Nasal cavity respiratory epithelium epithelial cell of viscerocranial mucosa (primary cell): ENCODE measurements at places on chromosomes 6 and 20. TPM values are rescaled to one million over a fixed set of nuclear protein-coding genes. Genes with fewer than 3 reads are reported as not detected.

The TREM1 gene
- total RNA-seq, result 0.34 and 0.43 TPM in 2 replicates

The DDO gene
- 0.07 TPM in 1 of 2 replicates, not detected in the other for total RNA-seq

The RAET1G gene
- 23.8 and 65.6 TPM in 2 replicates for total RNA-seq

The SLC2A10 gene
- total RNA-seq, result 6.5 and 12.1 TPM in 2 replicates

The HLA-DRA gene
- under 0.01 and 1.1 TPM in 2 replicates for total RNA-seq

The TRIM40 gene
- not detected in 2 replicates for total RNA-seq

The UNC5CL gene
- 0.14 and 0.34 TPM in 2 replicates for total RNA-seq

The PRDM13 gene
- total RNA-seq, result not detected in 2 replicates

The CCN5 gene
- not detected in 2 replicates for total RNA-seq

The NHSL1 gene
- total RNA-seq, result 12.0 and 34.8 TPM in 2 replicates

The HSPA12B gene
- not detected in 2 replicates for total RNA-seq

The SCRT2 gene
- not detected in 2 replicates for total RNA-seq

The CNPY3 gene
- 17.1 and 42.9 TPM in 2 replicates for total RNA-seq

The EDN3 gene
- total RNA-seq, result not detected in 2 replicates

The SAMD10 gene
- 2.7 and 4.8 TPM in 2 replicates for total RNA-seq

The RIPPLY2 gene
- 0.64 TPM in 1 of 2 replicates, not detected in the other for total RNA-seq

The CAPN11 gene
- not detected in 2 replicates for total RNA-seq

The BPIFB1 gene
- 3.3 TPM in 1 of 2 replicates, not detected in the other for total RNA-seq

The EPHA7 gene
- under 0.01 TPM in 1 of 2 replicates, not detected in the other for total RNA-seq

The WFDC5 gene
- 0.64 and 8.2 TPM in 2 replicates for total RNA-seq

The PRR18 gene
- total RNA-seq, result under 0.01 TPM in 2 replicates

The ABHD16B gene
- not detected in 2 replicates for total RNA-seq

The SLC22A2 gene
- total RNA-seq, result not detected in 2 replicates

The FOXF2 gene
- 0.68 TPM in 1 of 2 replicates, not detected in the other for total RNA-seq

The C6orf62 gene
- total RNA-seq, result 196 and 234 TPM in 2 replicates

The DCDC2 gene
- total RNA-seq, result 0.68 and 6.6 TPM in 2 replicates

The JAG1 gene
- total RNA-seq, result 484 and 605 TPM in 2 replicates

The XKR7 gene
- total RNA-seq, result not detected in 2 replicates

The HLA-DQA2 gene
- total RNA-seq, result not detected in 2 replicates

The TBXT gene
- not detected in 2 replicates for total RNA-seq

The SLC22A3 gene
- 5.5 and 18.6 TPM in 2 replicates for total RNA-seq

The BACH2 gene
- 0.68 and 5.1 TPM in 2 replicates for total RNA-seq

The HLA-DRB5 gene
- total RNA-seq, result not detected in 2 replicates

The SLC35D3 gene
- total RNA-seq, result not detected in 2 replicates

The TPBG gene
- total RNA-seq, result 134 and 143 TPM in 2 replicates

The PCNA gene
- 60.0 and 61.9 TPM in 2 replicates for total RNA-seq

The PSMB1 gene
- total RNA-seq, result 146 and 203 TPM in 2 replicates

The PKIB gene
- 2.4 and 3.3 TPM in 2 replicates for total RNA-seq

The VAPB gene
- 13.7 and 44.9 TPM in 2 replicates for total RNA-seq

The SLC22A16 gene
- total RNA-seq, result not detected in 2 replicates

The LST1 gene
- not detected in 2 replicates for total RNA-seq
